Stimulated activated CD8-positive, alpha-beta memory T cell treated with anti-CD3 and anti-CD28 coated beads, Interleukin-4, amount 100 ng/mL, for 1 hour (primary cell): ENCODE measurements at places on chromosomes 7 and 10.

GRCh38 chr7:151341357-151342101 is at the start of gene NUB1:
Gene NUB1, plus strand, starts transcription at chr7:151341812. Its CDS starts 3,538 bp downstream, at chr7:151345350.
- DNase-seq: peak; percentile 83

GRCh38 chr10:76686201-76686600 is 951.4 kb downstream of the KCNMA1 start:
- DNase-seq: no peak

GRCh38 chr7:70190281-70190680 is 592.0 kb downstream of the AUTS2 start:
- no peak for DNase-seq

DNA sequence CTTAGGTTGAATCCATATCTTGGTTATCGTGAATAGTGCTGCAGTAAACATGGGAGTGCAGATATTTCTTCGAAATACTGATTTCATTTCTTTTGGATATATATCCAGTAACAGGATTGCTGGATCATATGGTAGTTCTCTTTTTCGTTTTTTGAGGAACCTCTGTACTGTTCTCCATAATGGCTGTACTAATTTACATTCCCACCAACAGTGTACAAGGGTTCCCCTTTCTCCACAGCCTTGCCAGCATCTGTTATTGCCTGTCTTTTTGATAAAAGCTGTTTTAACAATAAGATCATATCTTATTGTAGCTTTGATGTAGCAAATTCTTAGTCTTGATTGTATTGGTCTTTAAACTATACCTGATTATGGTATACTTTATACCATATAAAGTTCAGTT is 45.3 kb downstream of the ZNRF2 start:
- no peak for DNase-seq

GRCh38 chr10:1366811-1367425 is 310.7 kb downstream of the WDR37 start:
- no peak for DNase-seq

DNA sequence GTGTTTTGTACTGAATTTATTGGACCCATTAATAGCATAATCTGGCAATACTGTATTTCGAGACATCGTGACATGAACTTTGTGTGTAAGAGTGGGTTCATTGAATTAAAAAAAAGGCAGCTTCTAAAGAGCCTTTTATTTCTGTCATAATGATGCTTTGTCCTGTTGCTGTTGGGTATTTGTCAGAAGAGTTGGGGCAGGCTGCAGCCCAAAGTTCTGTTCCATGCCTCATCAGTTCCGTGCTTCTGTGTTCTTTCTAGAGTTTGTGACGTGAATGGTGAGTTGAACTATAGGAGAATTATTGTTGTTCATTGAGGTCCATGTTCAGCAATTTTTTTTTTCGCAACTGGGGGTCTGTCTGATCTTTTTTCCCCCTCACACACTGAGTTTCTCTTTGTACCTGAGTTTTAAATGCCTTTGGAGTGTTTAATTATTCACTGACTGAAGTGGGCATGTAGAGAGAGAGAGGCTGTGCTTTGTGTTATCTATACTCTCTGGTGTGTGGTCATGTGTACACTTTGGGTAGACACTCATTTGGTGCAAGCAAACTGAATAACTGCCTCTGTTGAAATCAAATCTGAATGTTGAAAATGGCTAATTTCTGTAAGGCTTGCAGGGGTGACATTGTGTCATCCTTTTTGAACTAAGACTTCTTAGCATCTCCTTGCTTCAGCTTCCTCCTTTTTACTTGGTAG is 69.8 kb downstream of the ADD3 start:
- no peak for DNase-seq

DNA sequence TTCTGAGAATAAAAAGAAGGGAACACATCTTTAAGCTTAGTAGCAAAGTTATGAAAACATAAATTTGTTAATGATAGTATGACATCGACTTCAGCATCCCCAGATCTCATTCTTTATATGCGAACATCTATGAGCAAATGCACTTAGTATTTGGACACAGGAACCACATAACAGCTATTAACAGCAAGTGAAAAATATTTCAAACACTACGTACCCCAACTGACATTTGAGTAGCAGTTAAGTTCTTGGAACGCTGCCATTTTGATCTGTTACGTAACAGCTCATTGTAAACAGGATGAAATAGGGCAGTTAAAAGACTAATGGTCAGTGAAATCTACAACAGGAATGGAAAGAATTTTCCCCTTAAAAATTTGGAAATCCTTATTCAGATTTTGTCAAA is 428.9 kb downstream of the TNS3 start:
- DNase-seq: no peak

DNA sequence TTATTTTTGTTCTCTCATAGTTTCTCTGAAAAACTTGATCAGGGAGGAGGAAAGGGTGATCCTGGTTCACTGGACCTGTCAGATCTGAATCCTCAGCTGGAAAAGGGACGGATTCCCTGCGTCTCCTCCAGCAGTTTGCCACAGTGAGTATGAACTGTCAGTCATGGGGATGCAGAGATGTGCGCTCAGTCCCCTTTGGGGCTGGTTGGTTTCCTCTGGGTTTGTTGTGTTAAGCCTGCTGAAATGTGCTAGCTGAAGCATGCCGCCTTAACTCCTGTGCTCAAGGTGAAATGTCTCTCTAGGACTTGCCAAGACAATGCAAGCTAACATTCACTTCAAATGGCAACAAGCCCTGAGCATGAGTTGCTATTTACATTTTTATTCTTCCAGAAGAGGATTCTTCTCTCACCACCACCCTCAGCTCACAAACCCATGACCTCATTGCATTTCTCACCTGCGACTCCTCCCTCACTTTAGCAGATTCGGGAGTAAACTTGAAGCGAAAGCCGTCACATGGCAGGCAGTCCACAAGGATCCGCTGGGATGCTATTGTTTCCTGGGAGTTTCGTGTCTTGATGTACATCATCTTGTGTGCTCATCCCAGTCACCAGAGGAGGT is 192.9 kb upstream of the FZD8 start:
- DNase-seq: no peak

DNA sequence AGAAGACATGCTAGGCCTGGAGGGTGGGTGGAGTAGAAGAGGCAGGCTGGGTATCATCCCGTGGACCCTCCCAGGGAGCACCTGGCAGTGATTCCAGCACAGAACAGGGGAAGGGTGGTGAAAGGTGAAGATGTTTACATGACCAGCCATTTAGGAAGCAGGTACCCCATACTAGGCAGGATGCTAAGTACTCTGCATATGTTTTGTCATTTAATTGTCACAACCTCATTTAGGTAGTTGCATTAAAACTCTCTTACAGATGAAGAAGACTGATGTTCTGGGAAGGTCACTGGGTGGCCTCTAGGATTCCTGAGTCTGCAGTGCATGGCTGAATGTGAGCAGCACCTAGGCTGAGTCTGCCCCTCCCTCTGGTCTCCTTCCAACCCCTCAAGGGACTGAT is 15.2 kb downstream of the ITPRIP start:
- no peak for DNase-seq

DNA sequence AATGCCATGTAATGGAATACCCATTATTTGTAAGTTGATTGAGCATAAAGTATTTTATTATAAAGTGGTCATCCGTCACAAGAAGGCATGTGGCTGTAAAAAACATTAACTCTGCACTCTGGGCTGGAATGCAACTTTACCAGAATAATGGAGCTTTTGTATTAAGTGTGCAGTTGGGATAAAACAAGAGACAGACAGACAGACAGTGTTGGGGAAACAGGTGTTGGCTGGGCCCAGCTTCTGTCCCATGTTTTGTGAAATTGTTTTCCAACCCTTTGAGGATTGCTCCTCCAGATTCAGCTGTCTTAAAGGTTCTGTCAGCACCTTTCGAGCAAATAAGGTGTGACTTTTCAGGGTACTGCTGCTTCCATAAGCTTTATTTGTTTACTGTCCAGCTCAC is 67.9 kb upstream of the NFKB2 start:
- DNase-seq: no peak

DNA sequence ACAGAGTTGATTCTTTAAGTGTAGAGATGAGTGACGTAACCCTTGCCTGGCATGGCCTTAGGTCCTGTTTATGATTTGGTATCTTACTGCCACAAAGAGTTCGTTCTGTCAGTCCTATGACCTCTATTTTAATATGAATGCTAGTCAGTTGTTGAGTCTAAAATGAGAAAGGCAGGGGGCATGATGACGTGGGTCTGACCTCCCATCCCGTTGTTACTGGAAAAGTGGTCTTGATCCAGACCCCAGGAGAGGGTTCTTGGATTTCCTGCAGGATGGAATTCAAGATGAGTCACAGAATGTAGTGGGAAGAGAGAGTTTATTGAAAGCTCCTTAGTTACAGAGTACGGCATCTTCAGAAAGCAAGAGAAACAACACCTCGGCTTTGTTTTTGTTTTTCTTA is 317.0 kb upstream of the COBL start:
- no peak for DNase-seq

DNA sequence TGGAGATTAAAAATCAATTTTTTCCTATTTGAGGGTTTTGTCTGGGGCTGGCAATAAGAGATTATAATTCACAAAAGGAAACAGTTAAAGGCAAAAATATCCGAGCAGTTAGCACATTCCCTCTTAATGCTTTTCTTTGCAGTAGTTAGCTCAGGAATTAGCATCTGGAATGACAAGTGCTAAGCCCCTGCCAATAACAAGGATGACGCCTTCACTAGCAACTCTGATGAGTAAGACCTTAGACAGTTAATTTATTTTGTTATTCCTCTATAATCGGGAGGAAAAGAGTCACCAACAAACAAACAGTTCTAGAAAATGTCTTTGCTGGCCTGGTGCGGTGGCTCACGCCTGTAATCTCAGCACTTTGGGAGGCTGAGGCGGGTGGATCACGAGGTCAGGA is 151.3 kb downstream of the TRIL start:
- no peak for DNase-seq

DNA sequence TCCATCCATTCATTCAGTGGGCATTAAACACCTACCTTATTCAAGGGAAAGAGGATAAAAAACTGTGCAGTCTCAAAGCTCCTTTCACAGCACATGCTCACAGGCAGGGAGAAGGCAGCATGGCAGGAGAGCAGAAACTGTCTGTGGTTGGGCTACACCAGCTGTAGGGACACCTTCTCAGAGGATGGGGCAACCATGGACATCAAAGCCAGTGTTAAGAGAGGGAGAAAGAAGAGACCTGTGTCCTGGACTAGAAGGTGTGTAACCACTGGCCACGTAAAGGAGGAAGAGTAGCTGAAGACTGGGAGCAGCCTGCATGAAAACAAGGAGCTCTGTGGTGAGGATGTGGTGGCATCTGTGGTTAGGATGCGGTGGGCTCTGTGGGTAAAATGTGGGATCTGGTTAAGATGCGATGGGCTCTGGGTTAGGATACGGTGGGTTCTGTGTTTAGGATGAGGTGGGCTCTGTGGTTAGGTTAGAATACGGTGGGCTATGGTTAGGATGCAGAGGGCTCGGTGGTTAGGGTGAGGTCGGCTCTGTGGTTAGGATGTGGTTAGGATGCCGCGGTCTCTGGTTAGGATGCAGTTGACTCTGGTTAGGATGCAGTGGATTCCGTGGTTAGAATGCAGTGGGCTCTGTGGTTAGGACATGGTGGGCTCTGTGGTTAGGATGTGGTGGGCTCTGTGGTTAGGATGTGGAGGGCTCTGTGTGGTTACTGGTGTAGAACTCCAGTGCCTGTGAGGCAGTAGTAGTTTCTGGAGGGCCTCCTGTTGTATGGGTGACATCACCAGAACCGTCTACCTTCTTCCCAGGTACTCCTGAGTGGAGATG is 197.6 kb downstream of the WDR37 start:
- DNase-seq: no peak

DNA sequence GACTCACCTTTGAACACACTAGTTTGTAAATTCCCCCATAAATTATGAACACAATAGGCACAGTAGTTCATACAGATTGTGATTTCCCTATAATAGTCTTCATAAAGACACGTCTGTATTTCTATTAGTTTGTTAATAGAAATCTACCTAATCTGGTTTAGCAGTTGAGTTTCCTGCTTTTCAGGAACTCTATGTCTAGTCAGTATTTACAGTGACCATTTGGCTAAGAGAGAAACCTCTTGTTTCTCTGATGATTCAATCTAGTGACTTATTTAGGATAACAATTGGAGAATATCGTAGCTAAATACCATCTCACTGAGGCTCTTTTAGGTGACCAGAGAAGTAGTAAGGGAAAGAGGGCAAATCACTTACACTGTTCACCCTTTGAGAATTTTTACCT is 5.9 kb upstream of the HERPUD2 start:
- no peak for DNase-seq

DNA sequence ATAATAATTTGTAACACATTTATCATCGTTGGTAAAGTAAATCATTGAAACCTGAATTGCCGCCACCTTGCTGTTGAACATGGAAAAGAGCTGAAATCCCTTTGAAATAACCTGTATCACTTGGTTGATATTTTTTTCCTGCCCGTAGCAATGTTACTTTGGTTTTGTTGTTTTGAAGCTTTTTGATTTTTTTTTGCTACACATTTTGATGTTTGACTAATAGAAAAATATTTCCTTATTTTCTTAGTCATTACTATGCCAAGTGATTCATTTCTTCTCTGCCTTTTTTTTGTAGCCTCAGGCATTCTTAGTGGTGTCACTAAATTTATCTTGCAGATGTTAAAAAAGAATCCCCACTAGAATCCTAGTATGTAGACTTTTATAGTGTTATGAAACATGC is 235.1 kb upstream of the MEOX2 start:
- DNase-seq: no peak

DNA sequence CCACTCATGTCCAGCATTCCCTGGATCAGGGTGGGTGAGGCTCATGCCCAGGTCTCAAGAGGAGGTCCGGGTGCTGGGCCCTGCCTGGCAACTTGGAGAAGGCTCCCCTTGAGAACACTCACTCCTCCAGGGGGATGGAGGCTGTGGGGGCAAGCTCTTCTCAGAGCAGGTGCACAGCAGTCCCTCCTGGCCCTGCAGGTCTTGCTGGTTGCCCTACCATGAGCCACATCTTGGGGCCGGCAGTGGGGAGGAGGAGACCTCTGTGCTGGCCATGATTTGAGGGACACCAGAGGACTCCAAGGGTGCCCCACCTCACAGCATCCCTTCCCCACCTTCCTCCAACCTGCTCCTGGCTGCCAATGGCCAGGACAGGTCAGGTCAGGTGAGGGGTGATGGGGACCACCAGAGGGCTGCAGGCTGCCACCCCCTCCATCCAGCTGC is 87.4 kb upstream of the RET start:
- DNase-seq: no peak

GRCh38 chr7:108419961-108420908 is 36.0 kb downstream of the NRCAM start:
- DNase-seq: no peak

- no peak for DNase-seq
These were observed 212.8 kb downstream of the MAD1L1 start for GRCh38 chr7:2019711-2020511.

DNA sequence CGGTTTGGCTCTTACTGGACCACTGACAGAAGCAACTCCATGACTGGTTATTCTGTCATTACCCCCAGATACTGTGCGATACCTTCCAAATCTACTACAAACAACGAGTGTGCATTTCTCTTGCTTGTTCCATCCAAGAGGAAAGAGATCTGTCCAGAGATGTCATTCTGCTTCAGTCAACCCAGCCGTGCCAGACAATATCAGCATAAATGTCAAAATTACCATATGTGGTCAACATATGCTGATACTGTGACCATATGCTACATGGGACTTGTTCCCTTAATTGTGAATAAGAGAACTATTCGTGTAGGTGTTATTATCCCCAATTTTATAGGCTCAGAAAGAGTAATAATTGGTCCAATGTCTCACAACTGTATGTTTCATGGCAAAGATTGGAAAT is 143.2 kb upstream of the PRSS1 start:
- no peak for DNase-seq

- DNase-seq: no peak
These were observed 49.1 kb upstream of the SEMA3C start for GRCh38 chr7:80967917-80968297.
